Activated naive CD4-positive, alpha-beta T cell treated with anti-CD3 and anti-CD28 coated beads, Interleukin-2, amount 50 U/mL, for 72 hours (primary cell): ENCODE measurements at places on chromosomes 11 and 22. TPM values are rescaled to one million over a fixed set of nuclear protein-coding genes. Genes with fewer than 3 reads are reported as not detected.

DNA sequence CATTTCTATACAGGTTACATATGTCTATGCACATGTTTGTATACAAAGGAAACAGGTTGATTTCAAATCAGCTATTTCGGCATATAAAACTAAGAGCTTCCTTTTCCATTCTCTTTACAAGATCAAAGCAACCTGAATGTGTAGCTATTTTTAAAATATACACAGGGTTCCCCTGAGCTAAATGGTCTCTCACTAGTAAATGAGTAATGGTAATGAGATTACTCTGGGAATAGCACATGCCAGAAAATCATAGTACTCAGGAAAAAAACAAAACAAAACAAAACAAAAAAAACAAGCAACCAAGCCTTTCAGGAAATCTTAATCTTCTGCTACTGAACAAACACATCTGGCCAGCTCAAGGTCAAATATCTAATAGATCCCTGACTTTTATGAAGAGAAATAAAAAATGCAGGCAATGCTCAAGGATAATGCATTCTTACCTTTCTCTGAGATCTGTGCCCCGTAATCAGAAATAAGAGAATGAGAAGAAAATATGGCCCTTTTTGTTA, 156.6 kb upstream of the POU2AF2 start:
- DNase-seq = no peak

- DNase-seq = no peak
Measured at GRCh38 chr11:126764231-126764630, 236.3 kb downstream of the KIRREL3 start.

DNA sequence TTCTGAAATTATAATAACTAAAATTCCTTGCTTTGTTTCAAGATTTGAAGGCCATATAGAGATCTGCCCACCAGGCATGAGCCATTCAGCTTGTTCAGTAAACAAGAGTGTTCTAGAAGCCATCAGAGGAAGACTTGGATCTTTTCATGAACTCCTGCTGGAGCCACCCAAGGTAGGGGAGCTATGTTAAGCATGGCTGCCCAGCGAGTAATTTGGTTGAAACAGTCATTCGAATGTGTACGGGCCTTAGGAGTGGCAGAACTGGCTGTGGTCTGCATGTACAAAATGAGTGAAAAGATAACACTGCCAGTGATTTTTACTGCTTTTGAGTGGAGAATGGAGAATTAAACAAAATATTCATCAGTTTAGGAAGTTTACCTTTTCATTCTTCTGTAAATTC, 103.7 kb downstream of the PPP6R3 start:
- no peak for DNase-seq

DNA sequence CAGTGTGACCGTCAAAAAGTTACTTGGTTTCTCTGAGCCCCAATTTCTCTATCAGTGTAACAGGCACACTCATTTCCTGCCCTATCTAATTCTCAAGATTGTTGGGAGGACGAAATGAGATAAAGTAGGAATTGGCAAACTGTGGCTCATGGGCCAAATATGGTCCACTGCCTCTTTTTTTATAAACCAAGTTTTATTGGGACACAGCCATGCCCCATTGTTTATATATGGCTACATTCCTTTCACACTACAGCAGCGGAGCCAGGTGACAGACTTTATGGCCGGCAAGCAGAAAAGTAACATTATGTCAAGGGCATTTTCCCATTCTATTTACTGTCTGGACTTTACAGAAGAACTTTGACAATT, 116.7 kb upstream of the TIMP3 start:
- DNase-seq = no peak

DNA sequence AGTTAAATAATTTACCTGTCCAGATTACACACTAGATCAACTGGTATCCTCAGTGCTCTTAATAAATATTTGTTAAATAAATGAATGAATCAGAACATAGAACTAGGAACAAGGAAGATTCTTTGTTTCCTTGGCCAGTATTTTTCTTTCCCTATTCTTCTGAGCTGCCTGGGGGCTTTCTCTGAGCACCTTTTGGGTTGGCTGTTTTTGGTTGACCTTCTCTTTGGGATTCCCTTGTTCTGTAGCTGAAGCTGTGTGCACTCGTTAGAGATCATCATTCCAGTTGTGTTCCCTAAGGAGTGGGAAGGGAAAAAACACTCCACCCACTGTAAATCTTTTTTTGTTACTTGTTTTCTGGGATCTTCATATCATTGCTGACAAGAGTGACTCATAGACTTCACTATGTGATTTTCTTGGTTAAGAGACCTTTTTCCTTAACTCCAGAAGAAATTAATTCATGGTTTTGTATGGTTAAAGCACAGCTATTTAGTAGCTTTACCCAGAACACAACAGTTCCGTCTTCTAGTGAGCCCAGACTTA, 84.3 kb downstream of the STIM1 start:
- no peak for DNase-seq

DNA sequence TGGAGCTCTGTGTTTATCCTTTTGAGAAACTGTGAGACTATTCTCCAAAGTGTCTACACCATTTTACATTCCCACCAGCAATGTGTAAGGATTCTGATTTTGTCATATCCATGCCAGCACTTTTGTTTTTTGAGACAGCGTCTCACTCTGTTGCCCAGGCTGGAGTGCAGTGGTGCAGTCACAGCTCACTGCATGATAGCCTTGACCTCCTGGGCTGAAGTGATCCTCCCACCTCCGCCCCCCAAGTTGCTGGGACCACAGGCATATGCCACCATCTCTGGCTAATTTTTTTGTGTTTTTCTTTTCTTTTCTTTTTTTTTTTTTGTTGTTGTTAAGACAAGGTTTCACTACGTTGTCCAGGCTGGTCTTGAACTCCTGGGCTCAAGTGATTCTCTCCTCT, 35.3 kb downstream of the PPP6R3 start:
- DNase-seq = no peak

DNA sequence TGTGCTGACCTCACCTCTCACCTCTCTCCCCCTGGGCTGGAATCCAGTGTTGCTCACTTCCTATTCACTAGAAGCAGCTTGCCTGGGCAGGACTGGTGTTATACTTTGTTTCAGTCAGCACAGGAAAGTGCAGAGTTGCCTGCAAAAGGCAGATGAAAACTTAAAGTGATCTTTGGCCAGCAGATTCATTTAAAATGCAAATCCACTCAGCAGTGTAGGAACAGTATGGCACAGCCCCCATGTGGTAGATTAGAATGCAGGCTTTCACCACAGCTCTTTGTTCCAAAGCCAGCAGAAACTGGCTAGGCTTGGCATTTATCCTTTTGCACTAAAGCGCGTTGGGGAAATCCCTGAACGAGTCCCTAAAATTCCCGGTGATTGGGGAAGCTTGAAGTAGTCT, 301.2 kb downstream of the OR4C45 start:
- no peak for DNase-seq

DNA sequence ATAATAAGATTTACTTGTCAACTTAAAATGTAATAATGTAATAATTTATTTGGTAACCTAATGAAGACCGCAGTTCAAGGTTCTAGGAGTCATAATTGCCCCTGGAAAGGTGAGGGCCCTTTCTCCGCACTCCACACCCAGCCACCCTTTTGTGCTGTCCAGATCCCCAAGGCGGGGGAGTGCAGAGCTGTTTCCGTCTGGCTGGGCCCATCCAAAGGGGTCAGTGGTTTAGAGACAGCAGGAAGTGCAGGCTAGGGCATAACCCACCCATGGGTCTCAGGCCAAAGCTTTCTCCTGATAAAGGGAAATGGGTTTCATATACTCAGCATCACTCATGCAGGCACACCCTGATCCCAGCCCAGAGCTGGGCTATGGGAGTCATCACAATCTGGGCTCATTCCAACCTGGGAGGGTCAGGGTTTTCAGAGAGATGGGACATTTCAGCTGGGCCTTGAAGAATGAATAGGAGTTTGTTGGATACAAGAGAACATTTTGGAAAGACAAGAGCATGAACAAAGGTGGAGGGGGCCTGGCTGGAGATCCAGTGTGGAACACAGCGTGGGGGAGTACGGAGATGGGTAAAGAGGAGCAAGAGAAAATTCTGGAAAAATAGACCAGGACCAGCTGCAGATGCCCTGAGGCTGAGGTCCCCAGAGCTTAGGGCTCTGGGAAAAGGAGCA, 432.2 kb downstream of the TBC1D22A start:
- no peak for DNase-seq

DNA sequence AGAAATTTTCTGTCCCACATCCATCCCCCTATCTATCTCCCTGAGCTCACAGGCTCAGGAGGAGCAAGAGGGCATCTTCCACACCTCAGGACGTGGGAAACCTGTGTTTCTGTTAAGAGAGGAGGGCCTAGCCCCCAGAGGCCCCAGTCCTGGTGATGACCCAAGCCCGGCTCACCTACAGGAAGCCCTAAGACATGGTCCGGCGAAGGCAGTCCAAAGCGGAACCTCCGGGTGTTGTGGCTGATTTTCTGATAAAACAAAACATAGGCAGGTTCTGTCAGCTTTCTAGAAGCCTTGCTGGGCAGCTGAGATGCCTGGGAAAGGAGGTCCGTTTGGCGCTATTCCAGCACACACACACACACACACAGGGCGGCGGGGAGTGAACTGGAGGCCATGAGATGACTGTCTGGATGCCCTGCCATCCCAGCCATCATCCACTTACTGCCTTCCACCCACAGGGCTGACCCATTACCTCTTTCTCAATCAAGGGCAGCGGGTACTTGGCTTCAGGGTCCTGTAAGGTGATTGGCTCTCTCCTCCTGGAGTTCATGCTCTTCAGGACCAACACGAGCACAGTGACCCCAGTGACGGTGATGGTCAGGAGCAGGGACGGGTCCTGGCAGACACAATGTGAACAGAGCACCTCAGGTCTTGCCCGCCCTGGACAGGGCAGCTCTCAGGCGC, 882 bp downstream of the CYB5R2 start:
- no peak for DNase-seq

- no peak for DNase-seq
Measured at GRCh38 chr22:21041937-21042336, 3.8 kb upstream of the LRRC74B start.

- no peak for DNase-seq
Measured at GRCh38 chr11:17395978-17396377, 7.5 kb upstream of the KCNJ11 start.

DNA sequence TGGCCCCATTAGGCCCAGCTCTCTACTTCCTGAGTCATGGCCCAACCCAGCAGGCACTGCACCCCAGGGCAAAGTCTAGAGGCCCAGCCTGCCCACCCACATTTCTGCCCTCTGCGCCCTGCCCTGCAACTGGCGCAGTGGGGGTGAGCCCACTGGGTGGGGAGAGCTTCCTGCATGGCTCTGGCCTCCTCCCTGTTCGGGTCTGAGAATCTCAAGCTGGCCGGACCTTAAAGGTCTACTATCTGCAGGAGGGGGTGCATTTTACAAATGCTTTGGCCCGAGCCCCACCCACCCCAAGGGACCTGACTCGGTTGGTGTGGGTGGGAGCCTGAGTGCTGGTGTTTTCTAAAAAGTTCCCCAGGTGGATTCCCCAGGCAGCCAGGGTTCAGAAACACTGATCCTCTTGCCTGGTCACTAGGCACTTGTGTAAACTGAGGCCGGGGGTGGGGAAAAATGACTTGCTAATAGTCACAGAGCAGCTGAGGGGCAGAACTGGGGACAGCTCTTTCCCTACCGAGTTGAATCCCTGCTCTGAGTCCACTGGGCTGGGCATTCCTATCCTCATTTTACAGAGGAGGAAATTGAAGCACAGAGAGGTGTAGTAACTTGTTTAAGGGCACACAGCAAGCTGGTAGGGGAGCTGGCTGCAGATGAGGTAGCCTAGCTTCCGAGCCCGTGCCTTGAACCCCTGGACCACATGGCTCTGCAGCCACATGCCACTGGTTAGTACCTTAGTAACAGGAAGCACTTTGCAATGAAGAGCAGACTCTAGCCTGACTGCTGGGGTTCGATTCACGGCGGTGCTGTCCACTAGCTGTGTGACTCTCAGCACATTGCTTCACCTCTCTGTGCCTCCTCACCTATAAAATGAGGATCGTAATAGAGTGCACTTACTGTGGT, 36.3 kb downstream of the CD82 start:
- DNase-seq = no peak

- no peak for DNase-seq
Measured at GRCh38 chr11:4211991-4212390, 117.4 kb downstream of the RRM1 start.

- no peak for DNase-seq
Measured at GRCh38 chr11:96219981-96220623, 122.9 kb downstream of the MAML2 start.

- no peak for DNase-seq
Measured at GRCh38 chr11:70456921-70457532, 58.7 kb downstream of the CTTN start.

GRCh38 chr11:2760196-2760871, 60.5 kb upstream of the KCNQ1OT1 start:
- peak; percentile 48 for DNase-seq

GRCh38 chr11:116862951-116863350, 25.5 kb upstream of the APOA1 start:
- DNase-seq = no peak

DNA sequence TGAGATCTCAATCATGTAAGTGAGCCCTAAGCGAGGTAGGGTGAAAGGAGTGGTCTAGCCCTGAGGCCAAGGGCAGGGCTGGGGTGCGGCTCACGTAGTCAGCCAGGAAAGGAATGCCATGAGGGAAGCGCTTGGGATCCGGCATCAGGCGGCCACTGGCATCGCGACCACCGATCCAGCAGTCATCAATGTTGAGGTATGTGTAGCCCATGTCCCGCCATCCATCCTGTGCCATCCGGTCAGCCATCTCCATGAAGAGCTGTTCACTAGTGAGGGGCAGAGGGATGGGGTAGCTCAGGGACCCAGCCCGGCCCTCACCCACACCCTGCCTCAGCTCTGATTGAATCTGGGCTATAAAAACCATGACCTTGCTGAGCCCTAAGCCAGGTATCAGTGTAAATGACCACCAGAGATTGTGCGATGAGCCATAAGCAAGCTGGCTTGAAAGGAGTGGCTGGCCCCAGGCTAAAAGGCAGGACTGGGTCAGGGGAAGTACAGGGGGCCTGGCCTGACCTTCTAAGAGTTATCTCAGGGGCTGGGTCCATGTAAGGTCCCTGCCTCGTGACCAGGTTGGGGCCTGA, 2.9 kb downstream of the NAGA start:
- DNase-seq = no peak

DNA sequence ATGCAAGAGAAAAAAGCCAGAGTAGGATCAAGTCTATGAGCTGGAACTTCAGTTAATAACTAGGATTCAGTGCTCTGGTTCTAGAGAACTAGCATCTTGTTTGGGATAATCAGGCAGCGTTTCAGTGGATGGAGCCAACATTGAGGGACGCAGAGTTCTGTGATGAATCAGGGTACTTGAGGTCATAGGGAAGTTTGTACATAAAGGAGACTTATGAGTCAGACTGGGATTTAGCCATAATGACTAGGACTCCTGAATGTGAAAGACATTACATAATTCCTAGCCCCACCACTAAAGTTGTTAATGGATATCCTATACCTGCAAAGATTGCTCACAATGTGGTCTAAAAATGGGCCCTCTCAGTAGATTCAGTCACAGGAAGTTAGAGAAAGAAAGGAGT, 6.8 kb downstream of the SLN start:
- DNase-seq = no peak

EIF3D gene
- 337 TPM for total RNA-seq

H19 gene
- 0.64 TPM for total RNA-seq
